ENCODE measurements at places on chromosomes 16 and 17. TPM values are rescaled to one million over a fixed set of nuclear protein-coding genes. Genes with fewer than 3 reads are reported as not detected.

QPRT gene
- total RNA-seq: 9.9 TPM

SBK1 gene
- 20.6 TPM for total RNA-seq

PRSS27 gene
- 0.34 TPM for total RNA-seq

RNF43 gene
- not detected for total RNA-seq

RASL10B gene
- 5.3 TPM for total RNA-seq

DNA sequence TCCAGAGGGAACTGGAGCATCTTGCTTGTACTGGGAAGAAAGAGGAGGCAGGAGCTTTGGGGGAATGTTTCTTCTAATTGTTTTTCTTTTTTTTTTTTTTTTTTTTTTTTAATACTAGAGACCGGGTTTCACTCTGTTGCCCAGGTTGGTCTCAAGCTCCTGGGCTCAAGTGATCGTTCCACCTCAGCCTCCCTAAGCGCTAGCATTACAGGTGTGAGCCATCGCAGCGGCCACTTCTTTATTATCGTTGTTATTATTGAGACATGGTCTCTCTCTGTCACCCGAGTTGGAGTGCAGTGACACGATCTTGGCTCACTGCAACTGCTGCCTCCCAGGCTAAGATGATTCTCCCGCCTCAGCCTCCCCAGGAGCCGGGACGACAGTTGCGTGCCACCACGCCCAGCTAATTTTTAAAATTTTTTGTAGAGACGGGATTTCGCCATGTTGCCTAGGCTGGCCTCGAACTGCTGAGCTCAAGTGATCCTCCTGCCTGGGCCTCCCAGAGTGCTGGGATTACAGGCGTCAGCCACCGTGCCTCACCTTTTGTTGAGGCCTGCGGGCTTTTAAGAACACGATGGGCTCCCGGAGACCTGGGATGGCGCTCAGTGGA is 137.3 kb upstream of the GSE1 start:
- H3K4me3 ChIP-seq: no peak overlapping the region
- peaks cover 34% of the 10 kb centered on the region for H3K4me1 ChIP-seq
- H3K27ac ChIP-seq: no peak overlapping the region
- H3K36me3 ChIP-seq: no peaks in the 10 kb centered on the region
- DNase-seq: no peak

- H3K4me3 ChIP-seq: no peak overlapping the region
- H3K27me3 ChIP-seq: no peaks in the 10 kb centered on the region
- no peaks in the 10 kb centered on the region for H3K4me1 ChIP-seq
- no peak for DNase-seq
- H3K27ac ChIP-seq: no peak overlapping the region
These were observed 114.0 kb downstream of the CMIP start for GRCh38 chr16:81558444-81559175.

DNA sequence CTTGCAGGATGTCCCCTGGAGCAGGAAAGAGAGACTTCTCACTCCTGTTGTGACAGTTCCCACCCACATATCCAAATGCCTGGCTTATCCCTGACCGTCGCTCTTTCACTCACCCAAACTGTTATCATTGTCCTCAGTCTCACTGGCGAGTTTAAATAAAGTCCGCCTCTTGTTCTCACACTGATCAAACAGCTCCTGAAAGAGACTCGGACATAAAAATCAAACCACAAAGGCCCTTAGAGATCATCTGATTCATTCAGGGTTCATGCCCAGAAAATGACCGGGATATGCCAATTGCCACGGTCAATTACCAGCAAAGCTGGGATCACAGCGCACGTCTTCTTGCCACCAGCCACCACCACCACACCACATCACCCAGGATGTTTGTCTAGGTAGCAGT is 19.9 kb downstream of the GGA3 start:
- H3K27ac ChIP-seq: peak overlapping the region; percentile 65
- H3K27me3 ChIP-seq: no peaks in the 10 kb centered on the region
- H3K4me1 ChIP-seq: peaks cover 8% of the 10 kb centered on the region
- no peak for DNase-seq
- no peak overlapping the region for H3K4me3 ChIP-seq
- peaks cover 3% of the 10 kb centered on the region for H3K36me3 ChIP-seq

- no peak for DNase-seq
- peaks cover 14% of the 10 kb centered on the region for H3K4me1 ChIP-seq
- no peak overlapping the region for H3K27ac ChIP-seq
These were observed 2.8 kb upstream of the FUS start for GRCh38 chr16:31177136-31177535.

GRCh38 chr16:11075163-11075562 is 130.8 kb downstream of the CLEC16A start:
- H3K27ac ChIP-seq: no peak overlapping the region
- DNase-seq: no peak
- H3K36me3 ChIP-seq: peaks cover 14% of the 10 kb centered on the region
- H3K4me3 ChIP-seq: no peak overlapping the region
- no peaks in the 10 kb centered on the region for H3K27me3 ChIP-seq

DNA sequence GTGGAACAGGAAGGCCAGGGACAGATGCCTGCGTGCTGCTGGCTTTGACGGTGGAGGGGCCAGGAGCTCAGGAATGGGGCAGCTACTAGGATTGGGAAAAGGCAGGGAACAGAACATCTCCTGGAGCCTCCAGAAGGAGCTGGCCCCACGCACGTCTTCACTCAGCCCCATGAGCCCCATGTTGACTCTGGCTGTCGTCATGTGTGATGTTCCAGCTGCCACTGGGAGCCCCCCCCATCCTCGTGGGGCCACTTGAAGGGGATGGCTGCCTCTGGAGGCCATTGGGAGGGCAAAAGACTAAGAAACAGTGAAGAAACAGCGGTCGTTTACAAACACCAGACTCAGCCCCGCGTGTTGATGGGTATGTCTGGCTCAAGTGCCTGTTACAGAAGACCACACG is 18.5 kb upstream of the APRT start:
- H3K36me3 ChIP-seq: no peaks in the 10 kb centered on the region
- no peak overlapping the region for H3K4me3 ChIP-seq
- H3K27ac ChIP-seq: no peak overlapping the region
- DNase-seq: no peak
- no peaks in the 10 kb centered on the region for H3K4me1 ChIP-seq

GRCh38 chr17:35372846-35373533 is 431 bp downstream of the SLFN11 start:
- H3K4me3 ChIP-seq: peak overlapping the region; percentile 69
- peak overlapping the region; percentile 81 for H3K27ac ChIP-seq
- H3K27me3 ChIP-seq: no peaks in the 10 kb centered on the region
- DNase-seq: peak; percentile 20

DNA sequence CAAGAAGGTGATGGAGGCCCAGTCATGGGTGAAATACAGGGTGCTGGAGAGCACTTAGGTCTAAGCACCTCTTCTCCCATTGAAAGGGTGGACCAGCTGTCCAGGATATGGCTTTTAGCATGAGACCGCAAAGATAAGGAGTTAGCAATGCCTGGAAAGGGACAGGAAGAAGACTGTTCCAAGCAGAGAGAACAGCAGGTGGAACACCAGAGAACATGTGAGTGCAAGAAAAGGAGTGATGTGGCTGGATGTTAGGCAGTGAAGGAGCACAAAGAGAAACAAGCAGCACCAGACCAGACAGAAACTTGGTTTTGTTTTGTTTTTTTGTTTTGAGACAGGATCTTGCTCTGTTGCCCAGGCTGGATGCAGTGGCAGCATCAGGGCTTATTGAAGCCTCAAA is 45.4 kb upstream of the CCL1 start:
- no peaks in the 10 kb centered on the region for H3K36me3 ChIP-seq
- no peaks in the 10 kb centered on the region for H3K4me1 ChIP-seq
- DNase-seq: no peak
- H3K27me3 ChIP-seq: no peaks in the 10 kb centered on the region
- no peak overlapping the region for H3K27ac ChIP-seq

- peak overlapping the region; percentile 22 for H3K4me3 ChIP-seq
- H3K27ac ChIP-seq: no peak overlapping the region
- H3K4me1 ChIP-seq: no peaks in the 10 kb centered on the region
- DNase-seq: peak; percentile 25
These were observed 46.3 kb downstream of the DNAH9 start for GRCh38 chr17:11644265-11645212.

DNA sequence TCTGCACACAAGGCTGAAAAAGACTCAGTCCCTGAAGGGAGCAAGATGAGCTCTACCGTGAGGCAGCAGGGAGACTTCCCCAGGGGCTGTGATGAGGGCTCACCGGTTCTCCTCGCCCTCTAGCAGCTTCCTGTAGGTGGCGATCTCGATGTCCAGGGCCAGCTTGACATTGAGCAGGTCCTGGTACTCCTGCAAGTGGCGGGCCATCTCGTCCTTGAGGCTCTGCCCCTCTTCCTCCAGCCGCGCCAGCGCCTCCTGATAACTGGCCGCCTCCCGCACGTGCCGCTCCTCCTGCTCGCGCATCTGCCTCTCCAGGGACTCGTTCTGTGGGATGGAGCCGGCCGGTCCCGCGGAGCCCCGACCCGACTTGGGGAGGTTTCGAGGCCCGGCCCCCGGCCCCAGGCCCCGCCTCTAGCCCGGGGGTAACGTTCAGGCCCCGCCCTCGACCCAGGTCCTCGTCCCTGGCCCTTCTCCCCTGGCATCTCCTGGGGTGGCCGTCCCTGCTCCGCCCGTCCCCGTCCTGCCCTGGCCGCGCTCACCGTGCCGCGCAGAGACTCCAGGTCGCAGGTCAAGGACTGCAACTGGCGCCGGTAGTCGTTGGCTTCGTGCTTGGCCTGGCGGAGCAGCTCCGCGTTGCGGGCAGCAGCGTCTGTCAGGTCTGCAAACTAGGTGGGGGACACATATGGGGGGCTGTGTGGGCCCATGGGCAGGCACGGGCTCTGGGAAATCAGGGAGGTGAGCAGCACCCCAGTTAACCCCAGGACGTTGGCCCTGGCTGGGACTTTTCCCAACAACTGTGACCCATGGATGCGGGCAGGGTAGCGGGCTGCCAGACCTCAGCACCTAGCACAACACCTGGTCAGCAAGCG is 3.9 kb downstream of the GFAP start:
- H3K27ac ChIP-seq: no peak overlapping the region
- H3K4me3 ChIP-seq: peak overlapping the region; percentile 51
- no peaks in the 10 kb centered on the region for H3K4me1 ChIP-seq
- peak; percentile 65 for DNase-seq

GRCh38 chr17:13135506-13135905 is 117.7 kb upstream of the ELAC2 start:
- no peak overlapping the region for H3K27ac ChIP-seq
- no peaks in the 10 kb centered on the region for H3K36me3 ChIP-seq
- no peaks in the 10 kb centered on the region for H3K4me1 ChIP-seq
- no peak for DNase-seq
- H3K27me3 ChIP-seq: no peaks in the 10 kb centered on the region
- H3K4me3 ChIP-seq: no peak overlapping the region

GRCh38 chr17:36876966-36877365 is 60.3 kb upstream of the LHX1 start:
- H3K36me3 ChIP-seq: no peaks in the 10 kb centered on the region
- H3K4me1 ChIP-seq: no peaks in the 10 kb centered on the region
- H3K27me3 ChIP-seq: peaks cover 19% of the 10 kb centered on the region
- H3K27ac ChIP-seq: no peak overlapping the region
- H3K4me3 ChIP-seq: no peak overlapping the region

- H3K27ac ChIP-seq: no peak overlapping the region
- H3K27me3 ChIP-seq: no peaks in the 10 kb centered on the region
- no peak overlapping the region for H3K4me3 ChIP-seq
- no peaks in the 10 kb centered on the region for H3K36me3 ChIP-seq
These were observed 213.3 kb upstream of the AXIN2 start for GRCh38 chr17:65774787-65775186.

GRCh38 chr17:57011491-57012015 is 33.6 kb downstream of the SCPEP1 start:
- no peaks in the 10 kb centered on the region for H3K4me1 ChIP-seq
- H3K27me3 ChIP-seq: no peaks in the 10 kb centered on the region
- no peak overlapping the region for H3K4me3 ChIP-seq
- DNase-seq: no peak
- no peaks in the 10 kb centered on the region for H3K36me3 ChIP-seq
